ENCODE measurements at places on chromosomes 2 and 18.

GRCh38 chr18:15198116-15198389 is 450.1 kb downstream of the ANKRD30B start:
- no peak for DNase-seq

- no peak for DNase-seq
These were observed 58.4 kb downstream of the TMEM247 start for GRCh38 chr2:46537624-46538295.

DNA sequence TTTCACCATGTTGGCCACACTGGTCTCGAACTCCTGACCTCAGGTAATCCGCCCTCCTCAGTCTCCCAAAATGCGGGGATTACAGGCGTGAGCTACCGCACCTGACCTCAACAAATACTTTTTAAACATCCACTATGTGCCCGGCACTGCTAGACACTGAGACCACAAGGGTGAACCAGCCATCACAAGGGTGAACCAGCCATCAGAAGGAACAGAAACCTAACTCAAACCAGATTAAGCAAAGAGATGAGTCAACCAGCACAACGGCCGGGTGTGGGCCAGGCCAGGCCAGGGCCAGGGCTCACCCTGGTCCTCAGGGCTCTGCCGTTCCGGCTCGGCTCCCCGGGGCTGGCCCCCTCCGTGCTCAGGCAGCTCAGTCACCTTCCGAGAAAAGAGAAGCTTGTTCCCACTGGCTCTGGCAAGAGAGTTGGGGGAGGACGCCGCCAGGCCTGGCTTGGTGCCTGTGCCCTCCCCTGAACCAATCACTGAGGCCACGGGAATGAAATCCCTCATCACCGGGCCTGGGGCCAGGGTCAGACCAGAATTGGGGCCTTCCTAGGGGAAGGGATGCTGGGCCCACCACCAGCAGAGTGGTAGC is 4.4 kb downstream of the TEX44 start:
- DNase-seq, result no peak

GRCh38 chr2:163345795-163346573 is 389.8 kb downstream of the FIGN start:
- DNase-seq, result no peak

GRCh38 chr2:133452583-133452982 is 115.7 kb downstream of the NCKAP5 start:
- no peak for DNase-seq

DNA sequence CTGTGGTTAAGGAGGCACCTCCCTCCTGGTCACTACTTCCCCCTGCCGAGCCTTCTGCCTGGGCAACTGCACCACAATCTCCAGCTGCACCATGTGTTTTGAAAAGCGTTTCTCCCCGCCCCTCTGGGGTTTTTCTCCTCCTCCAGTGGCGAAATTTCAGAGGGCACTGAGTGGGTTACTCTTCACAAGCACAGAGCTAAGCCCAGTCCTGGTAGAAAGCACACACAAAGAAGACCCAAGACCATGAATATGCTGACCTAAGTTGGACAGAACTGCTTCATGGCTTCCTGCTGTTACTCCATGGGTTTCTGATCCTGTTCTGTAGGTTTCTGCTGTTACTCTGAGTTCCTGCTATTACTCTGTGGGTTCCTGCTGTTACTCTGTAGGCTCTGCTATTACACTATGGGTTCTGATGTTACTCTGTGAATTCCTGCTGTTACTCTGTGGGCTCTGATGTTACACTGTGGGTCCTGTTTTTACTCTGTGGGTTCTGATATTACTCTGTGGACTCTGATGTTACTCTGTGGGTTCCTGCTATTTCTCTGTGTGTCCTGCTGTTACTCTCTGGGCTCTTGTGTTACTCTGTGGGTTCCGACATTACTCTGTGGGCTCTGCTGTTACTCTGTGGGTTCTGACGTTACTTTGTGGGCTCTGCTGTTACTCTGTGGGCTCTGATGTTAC is 216.6 kb downstream of the RTP5 start:
- no peak for DNase-seq

DNA sequence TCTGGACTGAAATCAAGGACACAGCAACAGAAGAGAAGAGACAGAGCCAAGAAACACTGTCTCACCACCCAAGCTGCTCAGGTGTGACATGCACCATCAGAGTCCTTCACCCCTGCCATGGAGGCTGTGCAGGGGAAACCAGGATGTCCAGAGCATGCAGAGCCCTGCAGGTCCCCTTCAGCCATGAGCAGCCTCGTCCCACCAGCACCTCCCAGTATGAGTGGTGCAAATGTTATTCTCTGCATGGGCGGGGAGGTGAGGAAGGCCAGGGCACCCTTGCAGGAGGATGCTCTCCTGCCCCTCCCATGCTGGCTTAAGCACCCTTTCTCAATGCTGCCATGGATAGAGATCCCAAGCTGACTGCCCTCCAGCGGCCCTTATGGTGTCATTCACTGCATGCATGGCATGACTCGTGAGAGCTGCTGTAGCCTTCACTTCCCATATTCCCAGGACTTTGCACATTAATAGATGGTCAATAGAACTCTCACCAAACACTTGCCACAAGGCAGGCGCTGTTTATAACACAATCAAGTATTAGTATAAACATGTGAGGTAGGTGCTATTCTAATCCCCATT is 171.0 kb downstream of the ANAPC1 start:
- DNase-seq, result no peak

DNA sequence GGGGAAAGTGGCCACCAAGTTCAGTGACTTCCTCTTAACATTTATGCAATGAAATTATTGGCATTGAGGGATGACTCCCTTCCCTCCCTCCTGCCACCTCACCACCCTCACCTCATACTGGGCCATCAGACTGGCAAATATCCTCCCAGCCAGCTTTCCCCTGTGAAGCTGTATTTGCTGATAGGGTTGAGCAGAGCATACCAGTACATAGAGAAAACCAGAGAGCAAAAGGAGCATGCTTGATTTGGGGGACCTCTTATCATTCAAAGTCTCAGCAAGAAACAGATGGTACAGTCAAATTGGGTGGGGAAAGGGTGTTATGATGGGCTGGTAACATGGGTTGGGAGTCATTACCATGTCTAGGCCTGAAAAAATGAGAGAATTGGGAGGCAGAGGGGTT is 19.1 kb upstream of the B3GNT2 start:
- DNase-seq, result no peak

All from T follicular helper cell (primary cell).